Breast epithelium (tissue), 4 donors: ENCODE measurements at places on chromosomes 1 and 21. TPM values are rescaled to one million over a fixed set of nuclear protein-coding genes. Genes with fewer than 3 reads are reported as not detected.

TLCD4 gene
- 6.9 TPM for total RNA-seq

DNA sequence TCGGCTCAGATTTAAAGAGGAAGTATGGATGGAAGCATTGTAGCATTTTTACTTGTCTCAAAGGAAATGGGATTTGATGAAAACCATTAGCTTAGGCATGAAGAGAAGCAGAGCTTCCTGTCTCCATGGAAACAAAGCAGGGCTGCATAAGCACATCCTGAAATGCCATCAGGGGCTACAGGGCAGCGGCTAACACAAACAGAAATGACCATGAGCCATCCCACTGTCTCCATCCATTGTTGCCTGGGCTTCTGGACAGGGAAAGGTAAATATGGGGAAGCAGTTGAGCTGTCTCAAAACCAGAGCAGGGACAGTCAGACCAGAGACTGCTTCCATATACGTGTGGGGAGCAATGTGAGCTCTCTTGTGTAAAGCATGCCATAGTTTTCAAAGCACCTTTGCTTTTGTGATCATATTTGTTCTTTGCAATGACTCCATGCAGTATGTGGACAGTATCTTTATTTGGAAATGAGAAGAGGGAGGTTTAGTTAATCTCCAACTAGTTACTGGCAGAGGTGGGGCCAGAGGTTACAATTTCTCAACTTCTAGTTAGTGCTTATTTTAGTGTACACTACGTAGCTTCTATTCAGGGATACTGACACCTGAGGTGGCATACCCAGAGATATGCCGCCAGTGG lies 176.1 kb downstream of the CACNA1E start:
- no peaks in the 10 kb centered on the region for H3K27me3 ChIP-seq
- no peak for DNase-seq
- H3K36me3 ChIP-seq = no peaks in the 10 kb centered on the region
- no peak overlapping the region for H3K27ac ChIP-seq

RAB25 gene
- total RNA-seq = not detected

GPR25 gene
- total RNA-seq = not detected

- no peaks in the 10 kb centered on the region for H3K27me3 ChIP-seq
- no peak overlapping the region for H3K27ac ChIP-seq
- no peaks in the 10 kb centered on the region for H3K36me3 ChIP-seq
- DNase-seq = no peak
- no peaks in the 10 kb centered on the region for H3K4me1 ChIP-seq
- H3K4me3 ChIP-seq = no peak overlapping the region
These were observed 289.1 kb upstream of the PKN2 start for GRCh38 chr1:88394958-88395357.

CLK2 gene
- total RNA-seq = 53.4 TPM

GRCh38 chr1:203263496-203263895 lies 34.0 kb upstream of the CHIT1 start:
- peak overlapping the region; percentile 22 for H3K27ac ChIP-seq
- H3K27me3 ChIP-seq = no peaks in the 10 kb centered on the region
- H3K36me3 ChIP-seq = no peaks in the 10 kb centered on the region
- no peak overlapping the region for H3K4me3 ChIP-seq

- H3K4me1 ChIP-seq = no peaks in the 10 kb centered on the region
- DNase-seq = no peak
- no peak overlapping the region for H3K27ac ChIP-seq
- no peak overlapping the region for H3K4me3 ChIP-seq
These were observed 163.8 kb downstream of the SMYD3 start for GRCh38 chr1:246343251-246343650.

GRCh38 chr21:43810505-43811261 lies 21.3 kb downstream of the RRP1 start:
- peak; percentile 83 for DNase-seq
- no peak overlapping the region for H3K27ac ChIP-seq
- H3K4me3 ChIP-seq = peak overlapping the region; percentile 63
- H3K27me3 ChIP-seq = no peaks in the 10 kb centered on the region
- no peaks in the 10 kb centered on the region for H3K36me3 ChIP-seq
